Activated CD8-positive, alpha-beta T cell treated with anti-CD3 and anti-CD28 coated beads for 36 hours (primary cell): ENCODE measurements at places on chromosomes 7 and 10.

- peak; percentile 95 for DNase-seq
Observed at GRCh38 chr10:6144406-6145165, 55.8 kb downstream of the RBM17 start.

DNA sequence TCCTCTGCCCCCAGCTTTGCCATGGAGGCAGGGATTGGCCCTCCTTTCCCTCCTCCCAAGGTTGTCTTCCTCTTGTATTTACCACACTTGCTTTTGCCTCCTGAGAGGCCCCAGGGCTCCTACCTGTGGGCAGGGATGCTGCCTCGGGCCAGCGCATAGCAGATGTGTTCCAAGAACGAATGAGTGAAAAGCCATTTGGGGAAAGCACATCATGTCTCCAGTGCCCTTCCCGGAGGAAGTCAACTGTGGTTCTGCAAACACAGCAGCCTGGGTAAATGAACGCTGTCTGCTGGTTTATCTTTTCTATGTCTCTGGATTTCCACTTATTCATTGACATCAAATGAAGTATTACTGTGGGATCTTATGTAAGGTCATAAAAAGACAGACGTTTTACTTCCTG lies 161.7 kb downstream of the FANK1 start:
- DNase-seq, result no peak

GRCh38 chr7:72080865-72081510 lies 331.1 kb downstream of the CALN1 start:
- no peak for DNase-seq

DNA sequence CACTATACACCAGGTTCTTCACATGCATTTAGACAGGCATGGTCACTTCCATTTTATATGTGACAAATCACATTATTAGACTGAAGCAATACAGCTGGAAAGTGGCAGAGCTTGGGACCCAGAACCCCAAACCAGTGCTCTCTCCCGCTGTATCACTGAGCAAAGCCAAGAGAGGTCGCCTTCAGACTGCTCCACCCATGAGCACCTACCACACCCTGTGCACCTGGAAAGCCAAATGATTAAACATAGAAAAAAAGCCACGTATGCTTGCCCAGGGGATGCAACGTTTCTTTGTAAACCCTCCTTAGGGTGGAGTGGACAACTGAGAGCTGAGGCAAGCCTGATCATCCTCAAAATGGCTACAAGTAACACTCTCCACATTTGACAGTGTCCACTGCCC lies 72.5 kb downstream of the CCDC6 start:
- DNase-seq, result no peak

DNA sequence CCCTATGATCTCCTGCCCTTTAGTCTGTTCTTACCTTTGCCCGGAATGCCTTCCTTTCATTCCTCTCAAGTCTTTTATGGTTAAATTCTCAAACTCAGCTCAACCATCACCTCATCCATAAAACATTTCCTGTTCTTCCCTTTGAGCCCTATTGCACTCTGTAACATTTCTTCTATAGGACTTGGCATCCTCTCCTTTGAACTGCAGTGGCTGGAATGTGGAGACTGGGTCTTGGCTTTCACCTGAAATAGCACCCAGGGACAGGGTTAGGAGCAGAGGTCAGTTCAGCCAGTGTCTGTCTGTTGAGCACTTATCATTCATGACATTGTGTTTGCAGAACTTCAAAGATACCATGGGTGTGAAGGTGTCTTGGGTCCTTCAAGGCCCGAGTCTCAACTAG lies 7.2 kb downstream of the NFE2L3 start:
- no peak for DNase-seq

DNA sequence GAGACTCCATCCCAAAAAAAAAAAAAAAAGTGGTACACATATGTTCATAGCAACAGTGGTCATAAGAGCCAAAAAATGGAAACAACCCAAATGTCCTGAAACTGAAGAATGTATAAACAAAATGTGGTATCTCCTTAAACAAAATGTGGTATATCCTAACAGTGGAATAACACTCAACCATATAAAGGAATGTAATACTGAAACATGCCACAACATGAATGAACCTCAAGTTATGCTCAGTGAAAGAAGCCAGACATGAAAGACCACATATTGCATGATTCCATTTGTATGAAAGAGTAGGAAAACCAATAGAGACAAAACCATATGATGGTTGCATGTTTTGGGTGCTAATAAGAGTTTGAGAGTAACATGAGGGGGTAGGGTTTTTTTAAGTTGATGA lies 3.1 kb downstream of the GJC3 start:
- DNase-seq, result no peak

- DNase-seq, result no peak
Observed at GRCh38 chr7:26318921-26319320, 27.3 kb downstream of the SNX10 start.

- no peak for DNase-seq
Observed at GRCh38 chr7:801940-802381, 30.3 kb upstream of the SUN1 start.
